ENCODE measurements at places on chromosomes 5 and 9.
A peak's percentile ranks its signal among the peaks of the same experiment; 100 is the strongest.

GRCh38 chr5:39716532-39717028 is 291.8 kb upstream of the DAB2 start:
- DNase-seq = peak; percentile 73

GRCh38 chr5:87246061-87246460 is 21.6 kb upstream of the RASA1 start:
- no peak for DNase-seq

GRCh38 chr9:12272471-12273120 is 420.6 kb upstream of the TYRP1 start:
- no peak for DNase-seq

GRCh38 chr9:92504881-92505280 is 22.6 kb upstream of the ASPN start:
- DNase-seq = peak; percentile 29

DNA sequence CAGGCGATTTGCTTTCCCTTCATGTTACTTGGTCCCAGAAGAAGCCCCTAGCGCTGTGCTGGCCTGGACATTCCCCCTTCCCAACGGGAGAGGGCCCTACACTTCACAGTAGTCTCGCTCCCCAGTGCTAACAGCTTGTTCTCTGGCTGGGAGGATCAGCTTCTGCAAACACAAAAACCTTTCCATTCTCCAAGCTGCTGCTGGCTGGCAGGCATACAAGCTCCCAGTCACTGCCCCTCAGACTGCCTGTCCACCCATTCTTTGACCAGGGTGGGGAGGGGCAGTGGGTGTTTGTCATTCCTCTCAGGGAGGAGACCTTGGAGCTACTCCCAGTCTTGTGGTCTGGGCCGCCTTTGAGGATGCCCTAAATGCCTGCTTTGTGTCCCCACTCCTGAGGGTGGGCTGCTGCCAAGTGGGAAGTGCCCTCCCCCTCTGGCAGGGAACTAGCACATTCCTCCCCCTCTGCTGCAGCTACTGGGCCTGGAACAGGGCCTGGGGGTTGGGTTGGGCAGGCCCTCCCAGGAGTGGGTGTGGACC is 20.8 kb downstream of the ENHO start:
- peak; percentile 77 for DNase-seq

DNA sequence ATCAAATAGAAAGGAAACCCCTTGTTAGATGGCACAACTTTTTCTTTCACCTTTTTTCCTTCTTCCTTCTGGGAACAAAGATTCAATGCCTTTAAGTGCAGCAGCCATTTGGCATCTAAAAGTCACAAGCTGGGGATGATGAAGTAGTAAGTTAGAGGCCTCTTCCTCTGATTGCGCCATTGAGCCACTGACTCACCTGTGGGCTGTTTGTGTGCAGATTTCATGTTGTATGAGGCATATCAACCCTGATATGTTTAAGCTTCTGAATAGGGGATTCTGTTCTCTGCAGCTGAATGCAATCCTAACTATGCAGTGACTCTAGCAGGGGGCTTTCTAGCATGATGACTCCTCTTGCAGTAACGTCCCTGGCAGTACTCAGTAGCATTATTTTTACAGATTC is 599.9 kb downstream of the CSNK1G3 start:
- no peak for DNase-seq

Data from EH (cell line).